Prostate gland (tissue), 2 donors: ENCODE measurements at places on chromosomes 6 and 20.

- H3K36me3 ChIP-seq: no peaks in the 10 kb centered on the region
- no peaks in the 10 kb centered on the region for H3K4me1 ChIP-seq
- DNase-seq: no peak
- no peak overlapping the region for H3K27ac ChIP-seq
- H3K27me3 ChIP-seq: no peaks in the 10 kb centered on the region
- no peak overlapping the region for H3K4me3 ChIP-seq
Measured at GRCh38 chr6:131443514-131443913, 129.5 kb upstream of the ARG1 start.

GRCh38 chr6:84808491-84809061, 44.2 kb upstream of the TBX18 start:
- DNase-seq: no peak
- H3K27me3 ChIP-seq: no peaks in the 10 kb centered on the region
- no peaks in the 10 kb centered on the region for H3K36me3 ChIP-seq
- H3K4me3 ChIP-seq: no peak overlapping the region
- no peaks in the 10 kb centered on the region for H3K4me1 ChIP-seq

- no peak for DNase-seq
- no peak overlapping the region for H3K27ac ChIP-seq
- H3K27me3 ChIP-seq: no peaks in the 10 kb centered on the region
- no peaks in the 10 kb centered on the region for H3K36me3 ChIP-seq
- no peak overlapping the region for H3K4me3 ChIP-seq
Measured at GRCh38 chr6:11341867-11342266, 109.4 kb upstream of the NEDD9 start.

DNA sequence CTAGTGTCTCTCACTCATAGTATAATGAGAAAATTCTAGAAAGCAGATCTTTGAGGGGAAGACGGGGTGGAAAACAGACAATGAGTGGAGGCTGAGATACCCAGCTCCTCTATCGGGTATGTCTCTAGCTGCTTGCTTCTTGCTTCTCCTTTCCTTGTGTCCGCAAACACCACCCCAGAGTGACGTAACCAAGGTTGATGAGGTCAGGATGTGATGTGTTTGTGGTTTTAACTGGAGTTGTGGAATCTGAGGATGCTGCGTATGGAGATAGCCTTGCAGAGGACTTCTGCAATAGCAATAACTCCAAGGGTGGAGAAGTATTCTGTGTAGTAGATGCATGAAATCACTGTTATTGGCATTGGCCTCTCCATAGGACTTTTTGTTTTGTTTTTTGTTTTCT, 132.7 kb upstream of the IFNGR1 start:
- H3K4me1 ChIP-seq: no peaks in the 10 kb centered on the region
- no peak overlapping the region for H3K4me3 ChIP-seq
- H3K27ac ChIP-seq: no peak overlapping the region
- no peaks in the 10 kb centered on the region for H3K36me3 ChIP-seq
- H3K27me3 ChIP-seq: no peaks in the 10 kb centered on the region
- DNase-seq: no peak

- peaks cover 5% of the 10 kb centered on the region for H3K4me1 ChIP-seq
- no peak for DNase-seq
- H3K4me3 ChIP-seq: no peak within 1 kb of the TSS
- H3K36me3 ChIP-seq: no peaks in the 10 kb centered on the region
Measured at GRCh38 chr20:63536997-63537524, at the start of gene PTK6. Gene PTK6 (minus strand): TSS chr20:63537376. CDS start chr20:63537314, 62 bp downstream.

DNA sequence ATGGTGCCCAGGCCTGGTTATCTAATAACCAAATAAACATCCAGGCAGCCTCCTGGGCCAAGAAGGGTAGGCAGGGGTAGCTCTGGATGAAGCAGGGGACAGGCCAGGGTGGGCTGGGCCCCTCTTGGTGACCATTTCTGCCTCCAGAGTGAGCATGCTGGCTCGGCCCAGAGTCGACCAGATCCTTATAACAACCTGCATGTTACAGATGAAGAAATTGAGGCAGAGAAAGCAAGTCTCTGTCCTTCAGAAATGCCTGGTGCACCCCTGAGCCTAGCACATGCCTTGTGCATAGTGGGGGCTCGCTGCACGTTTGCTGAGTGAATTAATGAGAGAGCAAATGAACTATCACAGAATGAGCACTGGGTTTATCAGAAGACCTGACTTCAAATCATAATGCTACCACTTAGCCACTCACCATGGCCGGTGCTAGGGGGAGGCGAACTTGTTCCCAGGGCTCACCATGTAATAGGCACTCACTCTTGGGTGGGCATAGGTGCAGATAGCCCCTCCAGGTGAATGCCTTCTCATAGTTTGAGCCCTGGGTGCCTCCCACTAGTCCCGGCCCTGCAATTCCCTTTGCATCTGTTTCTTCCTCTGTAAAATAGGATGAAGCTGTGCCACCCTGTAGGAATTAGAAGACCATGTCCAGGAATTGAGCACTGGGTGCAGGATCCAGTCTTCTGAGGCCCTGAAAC, 3.8 kb upstream of the APCDD1L start:
- DNase-seq: no peak
- no peak overlapping the region for H3K27ac ChIP-seq
- no peaks in the 10 kb centered on the region for H3K36me3 ChIP-seq
